ENCODE measurements at places on chromosomes 16 and 17.

- DNase-seq: no peak
Measured at GRCh38 chr17:71202449-71202848, 918.4 kb upstream of the SOX9 start.

GRCh38 chr16:84932681-84933080 is 78.7 kb downstream of the ZDHHC7 start:
- no peak for DNase-seq

GRCh38 chr17:2289878-2290478 is 13.6 kb downstream of the SMG6 start:
- no peak for DNase-seq

- DNase-seq: no peak
Measured at GRCh38 chr16:80552277-80552676, 11.5 kb downstream of the DYNLRB2 start.

Measured in activated CD8-positive, alpha-beta memory T cell treated with anti-CD3 and anti-CD28 coated beads for 4 hours (primary cell).